ENCODE measurements at places on chromosomes 13 and 19.

GRCh38 chr13:47672245-47673008, 328.6 kb downstream of the SUCLA2 start:
- DNase-seq = no peak

DNA sequence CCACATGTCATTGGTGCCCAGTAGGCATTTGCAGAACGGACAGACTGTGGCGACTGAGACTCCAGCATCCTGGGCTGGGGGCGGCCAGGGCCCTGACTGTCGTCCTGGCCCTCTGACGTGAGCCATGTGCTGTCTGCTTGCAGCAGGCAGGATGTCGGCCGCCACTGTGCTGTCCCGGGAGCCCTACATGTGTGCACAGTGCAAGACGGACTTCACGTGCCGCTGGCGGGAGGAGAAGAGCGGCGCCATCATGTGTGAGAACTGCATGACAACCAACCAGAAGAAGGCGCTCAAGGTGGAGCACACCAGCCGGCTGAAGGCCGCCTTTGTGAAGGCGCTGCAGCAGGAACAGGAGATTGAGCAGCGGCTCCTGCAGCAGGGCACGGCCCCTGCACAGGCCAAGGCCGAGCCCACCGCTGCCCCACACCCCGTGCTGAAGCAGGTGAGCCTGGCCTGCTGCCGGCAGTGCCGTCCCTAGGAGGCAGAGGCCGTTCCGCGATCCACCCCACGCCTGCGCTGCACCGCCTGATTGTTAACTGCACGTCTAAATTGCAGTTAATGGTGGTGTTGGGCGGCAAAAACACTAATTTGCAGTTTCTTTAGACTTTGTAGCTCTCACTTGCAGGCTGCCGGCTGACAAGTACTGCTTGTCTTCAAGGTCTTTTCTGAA, 14.2 kb downstream of the TSSK6 start:
- DNase-seq = no peak

DNA sequence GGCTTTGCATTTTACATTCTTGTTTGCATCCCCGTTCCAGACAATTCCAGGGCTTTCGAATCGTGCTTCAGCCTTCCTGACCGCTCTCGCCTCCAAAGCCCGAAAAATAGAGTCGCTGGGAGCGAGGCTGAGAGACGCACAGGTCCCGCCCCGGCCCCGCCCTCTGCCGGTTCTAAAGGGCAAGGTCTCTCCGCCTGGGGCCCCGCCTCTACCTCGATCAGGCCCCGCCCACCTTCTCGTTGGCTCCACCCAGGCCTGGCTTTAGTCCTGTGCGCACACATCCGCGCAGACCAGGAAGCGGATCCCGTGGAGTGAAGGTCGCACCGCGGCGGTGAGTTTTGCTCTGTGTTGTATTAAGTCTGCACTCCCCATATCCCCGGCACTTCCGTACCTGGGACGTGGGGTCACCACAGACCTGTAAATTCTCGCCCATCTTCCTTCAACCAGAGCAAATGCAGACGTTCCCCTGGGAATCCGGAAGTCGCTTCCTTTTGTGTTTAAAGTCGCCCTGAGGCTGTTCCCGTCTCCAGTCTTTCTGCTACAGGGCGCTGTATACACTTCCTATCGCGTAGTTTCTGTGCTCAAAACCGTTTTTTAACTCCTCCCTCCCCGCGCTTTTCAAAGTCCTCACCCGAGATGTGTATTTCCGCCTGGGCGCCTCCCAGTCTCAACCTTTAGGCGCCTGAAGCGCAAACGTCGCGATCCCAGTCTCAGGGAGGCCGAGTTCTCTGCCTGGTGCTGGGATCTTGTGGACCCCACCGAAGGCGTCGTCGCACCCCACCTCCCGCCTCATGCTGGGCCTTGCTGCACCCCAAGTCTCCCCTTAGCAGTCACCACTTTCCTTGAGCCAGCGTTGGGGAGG, at the start of gene ZNF701:
TSS of gene ZNF701 (plus strand) at position 288 of the 862 bp plus-strand sequence. CDS start 3,861 bp downstream, outside the sequence.
- peak; percentile 90 for DNase-seq

DNA sequence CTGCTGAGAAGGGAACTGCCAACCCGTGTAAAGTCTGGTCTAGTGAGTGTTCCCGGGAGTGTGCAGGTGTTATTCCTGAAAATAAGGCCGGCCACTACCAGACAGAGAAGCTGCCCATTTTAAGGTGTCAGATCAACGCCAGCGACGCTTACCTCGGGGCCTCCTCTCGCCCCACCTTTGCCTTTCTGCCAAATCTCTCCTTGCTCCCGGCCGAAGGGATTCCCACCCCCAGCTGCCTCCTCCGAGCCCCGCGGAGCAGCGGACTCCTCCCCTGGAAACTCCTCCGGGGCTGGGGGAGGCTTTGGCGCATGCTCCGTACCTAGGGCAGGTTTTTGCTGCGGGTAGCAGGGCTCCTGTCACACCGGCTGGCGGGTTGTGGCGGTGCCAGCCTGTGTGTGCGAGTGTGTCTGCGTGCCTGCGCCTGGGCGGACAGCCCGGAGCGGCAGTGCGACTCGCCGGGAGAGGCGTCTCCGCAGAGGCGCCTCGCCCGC, at the start of gene HS6ST3:
TSS of gene HS6ST3 (plus strand) at position 359 of the 491 bp plus-strand sequence.
- DNase-seq = no peak

GRCh38 chr13:20831933-20832332, 58.2 kb upstream of the EEF1AKMT1 start:
- DNase-seq = no peak

Data from T-cell (primary cell).